ENCODE measurements at places on chromosomes 4 and X.

DNA sequence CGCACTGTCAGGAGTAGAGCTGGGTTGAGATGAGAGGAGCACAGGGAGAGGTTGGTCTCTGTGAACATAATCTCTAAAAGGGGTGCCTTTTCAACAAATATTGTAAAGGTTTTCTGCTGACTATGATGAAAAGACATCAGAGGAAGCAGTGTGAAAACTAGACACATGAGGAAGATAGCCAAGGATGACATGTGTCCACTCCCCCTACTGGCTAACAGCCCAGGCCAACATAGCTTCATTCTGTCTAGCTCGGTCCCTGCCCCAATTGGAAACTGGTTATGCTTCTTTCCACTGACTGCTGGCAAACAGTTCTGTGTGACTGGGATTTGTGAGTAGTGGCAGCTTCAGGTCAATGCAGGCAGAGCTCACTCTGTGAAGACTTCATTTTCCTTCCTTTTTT, 115.4 kb upstream of the ESX1 start:
- peak; percentile 81 for ATAC-seq

- no peak for ATAC-seq
These were observed 597.2 kb downstream of the GALNTL6 start for GRCh38 chr4:172410363-172410762.

GRCh38 chrX:111470681-111471403, 40.6 kb upstream of the SERTM2 start:
- ATAC-seq, result no peak

- no peak for ATAC-seq
These were observed 2.0 kb downstream of the PDZD4 start for GRCh38 chrX:153828308-153828707.

GRCh38 chr4:182385897-182386296, 142.7 kb downstream of the TENM3 start:
- no peak for ATAC-seq

DNA sequence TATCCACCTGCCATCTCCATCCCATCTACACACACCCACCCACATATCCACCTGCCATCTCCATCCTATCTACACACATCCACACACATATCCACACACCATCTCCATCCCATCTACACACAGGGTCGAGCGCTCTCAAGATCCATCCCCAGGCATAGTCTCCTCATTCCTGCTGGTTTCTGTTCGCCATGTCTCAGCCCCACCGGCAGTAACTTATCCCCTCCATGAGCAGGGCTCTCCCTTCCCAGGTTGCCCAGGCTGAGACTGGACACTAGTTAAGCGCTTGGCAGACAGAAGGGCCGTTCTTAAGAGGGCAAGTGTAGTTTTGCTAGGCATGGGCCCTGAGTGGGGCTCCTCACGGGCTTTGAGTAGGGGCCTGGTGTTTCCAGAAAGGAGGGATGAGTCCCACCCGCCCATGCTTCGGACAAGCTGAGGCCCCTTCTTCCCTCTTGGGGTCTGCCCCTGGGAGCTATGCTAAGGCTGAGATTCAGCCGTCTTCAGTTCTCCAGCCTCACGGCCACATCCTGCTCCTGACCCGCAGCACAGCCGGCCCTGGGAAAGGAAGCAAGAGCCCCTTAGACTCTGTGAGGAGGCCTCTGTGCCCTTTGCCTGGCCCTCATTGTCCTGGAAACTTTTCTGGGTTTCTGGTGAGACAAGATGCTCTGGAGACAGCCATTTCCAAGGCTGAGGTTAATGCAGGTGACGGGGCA, 20.4 kb downstream of the TMEM271 start:
- ATAC-seq, result no peak

DNA sequence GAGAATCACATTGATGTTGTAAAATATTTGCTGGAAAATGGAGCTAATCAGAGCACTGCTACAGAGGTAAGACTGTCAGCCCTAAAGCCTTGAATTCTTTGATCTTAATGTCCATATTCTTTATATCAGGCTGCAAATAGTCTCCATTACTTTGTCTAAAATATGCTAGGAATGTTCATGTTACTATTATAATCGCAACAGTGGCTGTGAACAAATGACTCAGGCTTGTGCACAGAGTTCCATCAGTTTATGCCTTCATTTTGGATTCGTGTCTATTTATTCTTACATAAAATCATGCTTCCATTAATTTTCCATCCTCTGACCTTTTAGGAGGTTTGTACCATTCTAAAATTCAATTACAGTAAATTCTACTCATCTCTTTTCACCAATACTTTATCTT, 182.7 kb downstream of the ANK2 start:
- ATAC-seq, result no peak

DNA sequence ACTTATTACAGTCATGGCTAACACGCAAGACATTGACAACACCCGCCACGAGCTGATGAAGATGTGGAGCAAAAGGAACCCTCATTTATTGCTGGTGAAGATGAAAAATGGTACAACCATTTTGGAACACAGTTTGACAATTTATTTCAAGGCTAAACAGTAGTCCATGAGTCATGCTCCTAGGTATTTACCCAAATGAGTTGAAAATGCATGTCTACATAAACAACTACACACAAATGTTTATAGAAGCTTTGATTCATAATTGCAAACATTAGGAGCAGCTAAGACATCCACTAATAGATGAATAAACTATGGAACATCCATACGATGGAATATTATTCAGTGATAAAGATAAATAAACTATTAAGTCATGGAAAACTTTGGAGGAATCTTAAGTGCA, 580.1 kb downstream of the RAPGEF2 start:
- ATAC-seq, result no peak

DNA sequence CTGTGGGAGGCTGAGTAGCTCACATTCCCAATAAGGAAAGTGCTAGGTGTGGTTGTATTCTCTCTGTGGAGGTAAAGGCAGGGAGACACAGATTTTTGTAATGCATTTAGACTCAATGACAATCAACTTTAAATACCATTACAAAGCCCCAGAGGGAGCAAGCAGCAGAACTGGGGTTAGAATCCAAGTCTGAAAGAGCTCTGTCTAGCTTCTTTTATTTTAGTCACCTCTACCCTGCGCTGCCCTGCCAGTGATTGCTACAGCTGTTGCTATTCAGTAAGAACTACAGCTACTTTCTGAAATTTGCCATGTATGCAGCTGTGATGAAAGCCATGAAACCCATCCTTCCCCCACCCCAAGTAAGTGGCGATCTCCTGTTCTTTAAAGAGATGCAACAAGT, 22.5 kb downstream of the SLC39A8 start:
- ATAC-seq, result no peak

GRCh38 chr4:83362492-83363329, 28.1 kb upstream of the HPSE start:
- ATAC-seq, result peak; percentile 42

DNA sequence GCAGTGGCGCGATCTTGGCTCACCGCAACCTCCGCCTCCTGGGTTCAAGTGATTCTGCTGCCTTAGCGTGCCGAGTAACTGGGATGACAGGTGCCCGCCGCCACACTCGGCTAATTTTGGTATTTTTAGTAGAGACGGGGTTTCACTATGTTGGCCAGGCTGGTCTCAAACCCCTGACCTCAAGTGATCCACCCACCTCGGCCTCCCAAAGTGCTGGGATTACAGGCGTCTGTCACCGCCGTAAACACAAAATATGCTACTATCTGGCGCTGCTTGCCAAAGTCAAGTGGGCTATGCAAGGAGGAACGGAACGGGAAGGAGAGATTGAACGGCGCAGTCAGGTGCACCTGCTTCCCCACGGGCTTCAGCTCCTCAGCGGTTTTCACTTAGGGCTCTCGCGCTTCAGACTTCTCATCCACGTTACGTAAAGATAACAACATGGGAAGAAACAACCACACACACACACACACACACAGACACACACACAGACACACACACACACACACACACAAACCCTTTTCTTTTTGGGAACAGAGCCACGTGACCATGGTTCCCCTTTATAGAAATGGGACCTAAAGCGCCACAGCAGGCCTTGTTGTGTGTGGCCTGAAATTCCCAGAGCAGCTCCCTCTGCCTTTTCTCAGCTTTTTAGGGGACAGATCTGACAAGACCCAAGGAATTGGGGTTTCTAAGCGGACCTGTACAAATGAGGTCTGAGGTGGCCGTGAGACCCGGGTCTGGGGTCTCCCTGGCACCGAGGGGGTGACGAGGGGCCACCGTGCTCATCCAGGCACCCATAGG, 1.5 kb downstream of the P2RY8 start:
- no peak for ATAC-seq

- no peak for ATAC-seq
These were observed 672.2 kb downstream of the KCTD8 start for GRCh38 chr4:43776371-43776770.

- ATAC-seq, result no peak
These were observed 260.7 kb upstream of the SFRP2 start for GRCh38 chr4:154049457-154050181.

DNA sequence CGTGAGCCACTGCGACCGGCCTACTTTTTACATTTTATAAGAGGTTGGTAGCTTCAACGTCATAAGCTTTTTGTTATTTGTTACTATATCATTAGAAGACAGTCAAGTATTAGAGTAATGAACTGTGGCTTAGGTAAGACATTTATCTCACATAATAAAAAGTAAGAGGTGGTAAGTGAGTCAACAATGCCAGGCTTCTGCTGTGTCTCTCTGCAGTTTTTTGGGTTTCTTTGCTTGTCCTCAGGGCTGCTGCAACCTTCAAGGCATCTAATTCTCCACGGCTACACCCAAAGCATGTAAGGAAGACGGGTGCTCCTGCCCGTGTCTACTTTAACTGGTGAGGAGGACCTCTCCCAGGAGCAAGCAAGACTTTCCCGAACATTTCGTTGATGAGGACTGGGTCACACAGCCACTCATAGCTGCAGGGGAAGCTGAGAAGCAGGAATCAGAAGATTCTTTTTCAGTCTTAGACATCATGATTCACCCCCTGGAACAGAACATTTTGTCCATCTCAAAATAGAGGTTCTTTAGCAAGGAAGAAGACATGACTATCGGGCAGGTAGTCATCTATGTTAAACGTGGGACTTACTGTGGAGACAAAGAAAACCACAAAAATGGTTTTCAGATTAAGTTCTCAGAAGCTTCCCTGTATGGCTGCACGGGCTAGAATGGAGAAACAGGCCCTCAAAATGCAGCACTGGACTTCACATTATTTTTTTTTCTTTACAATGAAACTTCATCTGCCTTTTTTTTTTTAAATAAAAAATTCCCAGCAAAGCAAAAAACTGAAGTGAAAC, 13.0 kb upstream of the RHOH start:
- peak; percentile 30 for ATAC-seq

DNA sequence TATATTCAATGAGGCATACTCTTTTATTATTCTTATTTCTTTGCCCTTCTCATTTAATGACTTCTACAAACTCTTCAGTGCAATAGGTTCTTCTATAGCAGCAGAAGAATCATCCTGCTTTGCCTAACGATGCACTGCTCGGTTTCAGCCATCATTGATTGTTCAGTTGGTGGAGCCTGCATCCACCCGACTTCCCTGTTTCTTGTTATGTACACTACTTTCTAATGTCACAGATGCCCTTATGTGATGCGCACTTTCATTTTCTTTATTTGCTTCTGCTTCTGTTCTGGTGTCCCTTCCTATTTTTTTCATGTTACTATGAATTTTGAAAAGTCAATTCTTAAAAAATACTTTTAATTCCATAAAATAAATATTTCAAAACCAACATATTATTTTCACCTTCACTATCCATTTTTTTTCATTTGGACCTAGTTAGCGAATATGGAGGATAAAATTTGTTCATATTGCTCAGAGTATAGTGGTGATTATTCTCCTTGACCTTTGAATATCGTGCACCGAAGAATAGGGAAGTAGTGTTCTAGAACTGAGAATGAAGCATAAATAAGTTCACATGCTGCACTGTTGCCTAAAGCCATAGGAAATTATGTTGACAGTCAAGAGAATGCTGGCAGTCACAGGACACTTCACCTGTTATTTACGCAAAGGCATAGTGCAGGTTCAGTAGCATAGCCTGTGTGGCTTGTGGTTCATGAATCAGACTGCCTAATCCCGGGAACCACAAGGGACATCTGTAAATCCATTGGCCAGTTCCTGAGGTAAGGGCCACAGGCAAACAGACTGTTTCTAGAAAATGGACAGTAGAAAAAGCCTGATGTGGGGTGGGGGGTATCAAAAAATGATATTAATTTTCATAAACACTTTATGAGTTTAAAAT, 21.3 kb upstream of the SFRP2 start:
- ATAC-seq, result no peak

GRCh38 chr4:71497078-71497477, 158.3 kb downstream of the SLC4A4 start:
- ATAC-seq, result no peak

- no peak for ATAC-seq
These were observed 52.8 kb downstream of the NFKB1 start for GRCh38 chr4:102553982-102554381.

DNA sequence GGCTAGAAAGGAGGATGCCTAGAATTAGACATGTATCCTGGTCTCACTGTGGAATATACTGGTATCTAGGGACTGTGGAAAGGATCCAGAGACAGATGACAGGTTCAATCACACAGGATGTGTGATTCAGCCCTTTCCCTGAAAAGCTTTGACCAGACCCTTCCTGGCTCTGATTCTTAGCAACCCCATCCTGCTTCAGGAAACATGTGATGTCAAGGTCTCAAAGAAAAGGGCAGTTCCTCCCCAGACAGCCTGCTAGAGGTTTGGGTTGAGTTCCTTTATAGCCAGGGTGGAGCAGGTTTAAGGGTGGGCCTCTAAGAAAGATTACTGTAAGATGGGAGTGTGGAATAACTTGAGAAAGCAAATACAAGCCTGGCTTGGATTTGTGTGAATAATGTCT, 3.0 kb downstream of the BMP15 start:
- ATAC-seq, result no peak

DNA sequence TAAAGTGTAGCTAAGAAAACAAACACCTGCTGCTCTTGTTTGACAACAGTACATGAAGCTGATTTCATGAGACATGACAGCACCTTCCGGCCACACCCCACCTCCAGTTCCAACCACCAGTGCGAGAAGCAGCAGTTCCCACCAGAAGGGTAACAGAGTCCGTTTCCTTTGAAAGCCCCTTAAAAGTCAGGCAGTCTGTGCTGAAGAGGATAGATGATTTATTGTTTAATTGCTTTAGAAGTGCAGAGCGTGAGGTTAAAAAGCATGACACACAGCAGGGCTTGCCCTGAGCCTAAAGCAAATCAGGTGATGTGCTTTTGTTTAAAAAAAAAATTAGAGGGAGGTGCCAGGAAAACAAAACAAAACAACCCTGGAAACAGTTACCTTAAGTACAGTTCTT, 82.6 kb downstream of the HADH start:
- ATAC-seq, result peak; percentile 39

DNA sequence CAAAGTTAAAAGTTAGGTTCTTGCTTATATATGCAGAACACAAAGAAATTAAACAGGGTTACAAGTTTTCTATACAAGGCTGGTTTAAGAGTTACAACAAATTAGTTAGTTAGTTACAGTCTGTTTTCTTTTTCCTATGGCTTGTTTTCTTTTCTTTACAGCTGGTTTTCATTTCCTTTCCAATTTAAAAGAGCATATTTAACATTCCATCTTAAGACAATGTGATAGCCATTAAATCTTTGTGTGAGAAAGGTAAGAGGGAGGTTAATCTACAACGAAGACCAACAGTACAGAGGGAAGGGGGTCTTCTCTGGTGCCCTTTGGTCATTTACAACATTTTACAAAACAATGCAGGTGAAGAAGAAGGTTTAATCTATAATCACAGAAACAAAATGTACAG, 290.6 kb downstream of the ZNF674 start:
- no peak for ATAC-seq

- no peak for ATAC-seq
These were observed 81.4 kb downstream of the SPANXN3 start for GRCh38 chrX:143435916-143436315.

All from esophagus mucosa (tissue), 1 donor.